ENCODE measurements at places on chromosomes 16 and 17.

- no peak for DNase-seq
Observed at GRCh38 chr16:16985707-16986106, 485.1 kb downstream of the XYLT1 start.

GRCh38 chr17:28315846-28316705 lies 2.9 kb upstream of the TMEM97 start:
- no peak for DNase-seq

- DNase-seq, result no peak
Observed at GRCh38 chr16:19281246-19281645, 4.3 kb upstream of the CLEC19A start.

- DNase-seq, result peak; percentile 90
Observed at GRCh38 chr17:11598274-11599221, at the start of gene DNAH9. Gene DNAH9 (plus strand): TSS chr17:11598470. CDS start chr17:11598499, 29 bp downstream.

GRCh38 chr17:79020631-79021301 lies 3.2 kb upstream of the C1QTNF1 start:
- DNase-seq, result no peak

- no peak for DNase-seq
Observed at GRCh38 chr16:81657781-81658180, 121.3 kb upstream of the PLCG2 start.

- DNase-seq, result peak; percentile 20
Observed at GRCh38 chr17:58352596-58353388, 791 bp upstream of the SUPT4H1 start.

DNA sequence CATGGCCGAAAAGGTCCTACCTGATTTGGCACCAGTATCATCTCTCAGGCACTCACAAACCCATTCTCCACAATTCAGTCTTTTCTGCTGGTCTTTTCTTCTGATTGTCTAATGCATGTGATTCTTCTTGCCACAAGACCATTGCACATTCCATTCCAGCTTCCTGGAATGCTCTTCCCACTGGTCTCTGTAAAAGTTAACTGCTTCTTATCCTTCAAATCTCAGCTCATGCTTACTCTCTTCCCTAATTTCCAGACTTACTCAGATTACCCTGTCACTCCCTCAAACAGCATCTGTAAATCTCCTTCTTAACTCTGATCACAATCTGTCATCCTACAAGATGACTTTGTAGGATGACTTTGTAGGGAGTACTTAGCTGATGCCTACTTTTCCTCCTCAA lies 320.2 kb downstream of the MAP2K6 start:
- DNase-seq, result no peak

DNA sequence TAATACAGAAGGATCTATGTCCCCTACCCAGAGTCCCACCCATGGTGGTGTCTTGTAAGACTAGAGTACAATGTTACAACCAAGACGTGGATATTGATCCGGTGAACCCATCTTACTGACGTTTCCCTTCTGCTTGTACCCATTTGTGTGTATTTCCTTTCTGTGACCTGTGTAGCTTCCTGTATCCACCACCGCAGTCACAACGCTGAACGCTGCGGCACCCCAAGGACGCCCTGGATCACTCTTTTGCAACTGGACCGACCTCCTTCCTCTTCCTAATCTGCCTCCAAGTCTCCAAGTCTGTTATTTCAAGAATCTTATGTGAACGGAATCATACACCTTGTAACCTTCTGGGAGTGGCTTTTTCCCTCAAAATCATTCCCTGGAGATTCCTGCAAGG lies 33.5 kb upstream of the CBX4 start:
- no peak for DNase-seq

GRCh38 chr17:45429339-45430005 lies 3.2 kb downstream of the ARHGAP27 start:
- DNase-seq, result peak; percentile 28

GRCh38 chr16:79563921-79564320 lies 36.6 kb downstream of the MAF start:
- no peak for DNase-seq

GRCh38 chr16:51831595-51832367 lies 680.7 kb upstream of the SALL1 start:
- no peak for DNase-seq

DNA sequence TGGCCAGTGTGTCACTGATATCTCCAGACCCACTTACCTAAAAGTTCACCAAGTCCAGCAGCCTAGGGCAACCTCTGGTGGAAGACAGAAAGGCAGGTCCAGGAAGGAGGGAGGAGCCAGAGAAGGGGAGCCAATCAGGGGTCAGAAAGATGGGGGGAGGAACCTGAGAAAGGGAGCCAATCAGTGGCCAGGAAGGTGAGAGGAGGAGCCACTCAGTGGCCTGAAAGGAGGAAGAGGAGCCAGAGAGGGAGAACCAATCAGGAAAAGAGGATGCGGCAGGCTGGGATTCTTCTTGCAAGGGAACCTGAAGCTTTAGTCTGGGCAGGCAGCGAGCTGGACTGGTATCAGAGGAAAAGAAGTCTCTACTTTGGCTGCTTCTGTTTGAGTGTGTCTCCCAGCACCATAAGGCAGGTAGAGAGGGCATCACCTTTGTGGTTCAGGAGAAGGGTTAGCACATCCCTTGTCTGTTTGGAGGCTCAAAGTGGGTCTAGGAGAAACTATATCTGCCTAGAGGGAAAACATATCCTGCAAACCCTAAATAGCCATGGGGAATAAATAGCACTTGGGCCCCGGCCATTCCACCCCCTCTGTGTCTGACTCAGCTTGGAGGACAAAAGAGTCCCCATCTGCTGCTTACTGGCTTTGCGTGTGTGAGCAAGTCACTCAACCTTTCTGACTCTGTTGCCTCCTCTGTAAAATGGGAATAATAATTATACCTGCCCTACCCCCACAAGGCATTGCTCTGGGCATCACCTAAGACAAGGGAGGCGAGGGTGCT lies 43.4 kb upstream of the CRHR1 start:
- DNase-seq, result peak; percentile 38

DNA sequence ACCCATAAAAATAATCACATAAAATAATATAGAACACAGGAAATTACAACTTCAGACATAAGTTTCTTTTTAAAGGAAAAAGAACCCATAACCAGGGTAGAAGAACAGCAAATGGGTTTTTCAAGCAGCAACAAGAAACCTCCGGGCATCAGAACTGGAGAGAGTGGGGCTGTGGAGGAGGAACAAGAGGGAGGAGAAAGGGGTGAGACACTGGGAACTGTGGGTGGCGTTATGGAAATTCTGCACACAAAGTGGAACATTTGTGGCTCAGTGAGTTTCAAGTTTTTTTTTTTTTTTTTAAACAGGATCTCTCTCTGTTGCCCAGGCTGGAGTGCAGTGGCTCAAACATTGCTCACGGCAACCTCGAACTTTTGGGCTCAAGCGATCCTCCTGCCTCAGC lies 22.6 kb downstream of the EMP2 start:
- no peak for DNase-seq

GRCh38 chr16:64880994-64881393 lies 240.9 kb downstream of the CDH11 start:
- no peak for DNase-seq

GRCh38 chr16:57996406-57997175 lies 3.9 kb downstream of the ZNF319 start:
- DNase-seq, result no peak

GRCh38 chr16:57893559-57894389 lies 77.2 kb downstream of the CNGB1 start:
- DNase-seq, result no peak

- DNase-seq, result peak; percentile 68
Observed at GRCh38 chr16:53755026-53755910, 51.3 kb downstream of the FTO start.

GRCh38 chr17:70804161-70804560 lies 634.8 kb downstream of the KCNJ2 start:
- no peak for DNase-seq

- DNase-seq, result no peak
Observed at GRCh38 chr16:83187405-83187804, 560.6 kb downstream of the CDH13 start.

DNA sequence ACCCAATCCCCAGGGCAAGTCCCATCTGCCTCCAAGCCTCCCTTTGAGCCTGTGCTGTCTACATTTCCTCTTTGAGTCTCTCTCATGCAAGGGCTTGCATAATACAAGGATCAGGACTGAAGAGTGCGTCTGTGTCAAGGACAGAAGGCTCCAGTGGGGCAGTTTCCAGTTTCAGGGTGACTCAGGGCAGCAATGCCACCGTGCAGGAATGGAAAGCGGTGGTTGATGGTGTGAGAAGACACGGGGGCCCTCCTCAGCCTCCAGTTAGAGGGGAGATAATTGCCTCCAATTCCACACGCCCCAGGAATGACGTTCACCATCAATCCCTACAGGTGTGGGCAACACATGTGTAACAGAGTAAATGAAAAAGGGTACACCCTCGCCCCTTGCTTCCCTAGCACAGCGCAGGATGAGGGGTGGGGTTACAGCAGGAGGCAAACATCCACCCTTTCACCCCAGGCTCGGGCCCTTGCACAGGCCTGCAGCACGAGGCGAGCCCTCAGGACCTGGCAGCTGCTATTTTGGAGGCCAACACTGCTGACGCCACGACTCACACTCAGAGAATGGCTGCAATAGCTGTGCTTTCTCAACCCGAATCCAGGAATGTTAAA lies 24.8 kb upstream of the SLC25A19 start:
- no peak for DNase-seq

GRCh38 chr16:87816507-87817100 lies 50.8 kb upstream of the KLHDC4 start:
- DNase-seq, result no peak

GRCh38 chr17:68539548-68540467 lies 27.6 kb downstream of the PRKAR1A start:
- no peak for DNase-seq

DNA sequence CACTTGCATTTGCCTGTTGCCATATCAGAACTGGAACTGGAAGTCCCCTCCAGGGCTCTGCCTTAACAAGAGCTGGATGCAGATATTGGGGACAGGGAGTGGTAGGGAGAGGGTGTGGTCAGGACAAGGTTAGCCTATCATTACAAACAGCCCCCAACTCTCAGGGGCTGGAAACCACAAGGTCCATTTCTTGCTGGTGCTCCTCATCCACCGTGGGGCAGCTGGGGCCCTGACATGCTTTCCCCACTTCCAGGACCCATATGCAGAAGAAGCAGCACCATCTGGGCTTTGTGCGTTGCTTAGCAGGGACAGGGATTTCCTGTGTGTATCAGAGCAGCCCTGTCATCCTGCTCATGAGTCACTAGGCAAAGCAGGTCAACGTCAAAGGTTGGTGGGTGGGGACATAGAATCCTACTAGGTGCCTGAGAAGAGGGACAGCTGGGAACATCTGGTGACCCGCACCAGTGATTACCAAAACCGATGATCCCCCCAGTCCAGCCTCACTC lies 26.9 kb downstream of the RGS9 start:
- no peak for DNase-seq

DNA sequence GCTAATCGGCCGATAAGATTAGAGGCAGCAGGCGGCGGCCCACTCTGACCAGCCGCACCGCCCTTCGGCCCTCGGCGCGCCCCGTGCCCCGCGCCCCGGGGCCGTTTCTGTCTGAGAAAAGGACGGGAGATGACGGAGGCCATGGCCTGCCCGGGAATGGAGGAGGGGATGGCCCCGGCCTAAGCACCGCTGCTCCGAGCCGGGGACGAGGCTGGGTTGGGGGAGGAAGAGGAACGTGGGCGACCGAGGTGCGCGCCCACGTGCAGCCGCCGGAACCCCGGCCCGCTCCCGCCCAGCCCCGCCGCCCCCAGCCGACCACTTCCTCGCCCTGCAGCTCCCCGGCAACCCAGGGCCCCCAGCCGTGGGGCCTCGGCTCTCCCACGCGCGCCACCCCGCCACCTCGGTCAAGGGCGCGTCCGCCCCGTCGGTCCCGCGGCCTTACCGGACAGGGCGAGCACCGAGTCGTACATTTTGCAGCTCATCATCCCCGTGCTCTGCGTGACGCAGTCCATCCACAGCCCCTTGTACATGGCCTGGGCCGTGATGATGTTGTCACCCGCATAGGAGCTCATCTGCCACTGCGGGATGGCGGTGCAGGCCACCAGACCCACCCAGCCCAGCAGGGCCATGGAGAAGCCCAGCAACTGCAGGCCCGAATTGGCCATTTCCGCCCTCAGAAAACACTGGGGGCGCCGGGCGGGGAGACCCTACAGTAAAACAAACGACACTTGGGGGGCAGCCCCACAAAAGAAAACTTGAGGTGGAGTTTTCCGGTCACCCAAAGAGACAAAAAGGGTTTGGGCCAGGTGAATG lies 693 bp downstream of the CLDN7 start:
- DNase-seq, result no peak

GRCh38 chr16:72877374-72878028 lies 170.4 kb downstream of the ZFHX3 start:
- no peak for DNase-seq

DNA sequence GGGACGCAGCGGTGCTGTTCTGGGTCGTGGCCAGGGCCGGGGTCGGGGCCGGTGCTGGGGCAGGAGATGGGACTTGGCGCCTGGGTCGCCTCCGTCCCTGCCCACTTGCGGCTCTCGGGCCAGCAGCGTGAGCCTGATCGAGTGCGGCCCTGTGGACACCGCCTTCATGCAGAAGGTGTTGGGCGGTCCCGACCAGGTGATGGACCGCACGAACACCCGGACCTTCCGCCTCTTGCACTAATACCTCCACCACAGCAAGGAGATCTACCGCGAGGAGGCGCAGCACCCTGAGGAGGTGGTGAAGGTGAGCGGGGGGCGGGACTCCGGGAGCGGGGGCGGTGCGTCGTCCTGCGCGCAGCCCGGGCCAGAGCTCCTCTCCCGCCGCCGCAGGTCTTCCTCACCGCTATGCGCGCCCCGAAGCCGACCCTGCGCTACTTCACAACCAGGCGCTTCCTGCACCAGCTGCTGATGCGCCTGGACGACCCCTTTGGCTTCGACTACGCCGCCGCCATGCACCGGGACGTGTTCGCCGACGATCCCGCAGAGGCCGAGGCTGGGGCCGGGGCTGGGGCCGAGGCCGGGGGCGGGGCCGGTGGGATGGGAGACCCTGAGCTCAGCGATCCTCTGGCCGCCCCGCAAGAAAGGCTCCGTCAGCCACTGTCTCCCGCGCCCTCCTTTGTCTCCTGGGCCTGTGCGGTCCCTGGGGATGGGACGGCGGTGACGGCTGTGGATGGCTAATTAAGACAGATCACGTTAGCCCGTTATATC lies 4.5 kb upstream of the HSD17B1 start:
- peak; percentile 82 for DNase-seq

DNA sequence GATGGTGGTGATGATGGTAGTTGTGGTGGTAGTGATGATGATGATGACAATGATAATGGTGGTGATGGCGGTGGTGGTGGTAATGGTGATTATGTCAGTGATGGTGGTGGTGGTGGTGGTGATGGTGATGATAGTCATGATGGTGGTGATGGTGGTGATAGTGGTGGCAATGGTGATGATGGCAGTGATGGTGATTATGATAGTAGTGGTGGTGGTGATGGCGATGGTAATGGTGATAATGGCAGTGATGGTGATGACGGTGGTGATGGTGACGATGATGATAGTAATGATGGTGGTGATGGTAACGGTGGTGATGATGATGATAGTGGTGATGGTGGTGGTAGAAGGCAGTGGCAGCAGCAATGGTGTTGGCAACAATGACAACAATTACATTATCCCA lies 55.3 kb downstream of the RBFOX3 start:
- DNase-seq, result no peak

Data from NCI-H748 treated with DMSO at 0.1 percent for 48 hours (cell line).